EH (cell line): ENCODE measurements at places on chromosomes 12 and 14.

DNA sequence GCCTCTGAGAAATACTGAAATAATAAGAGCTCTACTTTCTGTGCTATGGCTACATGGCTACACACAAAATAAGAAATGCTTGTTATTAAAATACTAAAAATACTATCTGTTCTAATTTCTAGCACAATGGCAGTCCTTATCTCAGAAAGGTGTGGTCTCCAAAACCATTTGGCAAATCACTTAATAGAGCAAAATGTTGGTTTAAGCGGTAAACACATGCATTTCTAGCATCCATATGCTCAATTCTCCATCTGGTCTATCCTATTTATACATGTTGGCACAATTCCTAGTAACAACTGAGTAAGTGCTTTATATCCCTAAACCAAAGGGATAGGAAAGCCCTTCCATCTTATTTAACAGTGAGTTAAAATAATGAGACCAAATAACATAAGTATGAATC, 107.0 kb downstream of the PAPLN start:
- DNase-seq, result no peak

GRCh38 chr12:94987801-94988200, 15.7 kb downstream of the NDUFA12 start:
- peak; percentile 26 for DNase-seq

DNA sequence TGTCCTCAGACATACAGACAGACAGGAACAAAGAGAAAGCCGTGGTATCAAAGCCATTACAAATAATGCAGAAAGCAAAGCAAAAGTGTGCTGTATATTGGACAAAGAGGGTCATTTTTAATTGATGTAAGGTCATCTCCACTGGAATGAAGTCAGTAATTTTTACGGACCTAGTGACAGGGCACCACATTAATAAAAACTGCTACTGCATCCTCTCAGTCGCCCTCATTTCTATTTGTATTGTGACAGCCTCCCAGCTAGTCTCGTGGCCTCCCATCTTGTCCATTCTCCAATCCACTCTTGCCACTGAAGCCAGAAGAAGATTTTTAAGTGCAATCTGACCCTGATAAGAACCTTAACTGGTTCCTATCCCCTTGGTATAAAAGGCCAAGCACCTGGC, 132.4 kb downstream of the NUAK1 start:
- no peak for DNase-seq

DNA sequence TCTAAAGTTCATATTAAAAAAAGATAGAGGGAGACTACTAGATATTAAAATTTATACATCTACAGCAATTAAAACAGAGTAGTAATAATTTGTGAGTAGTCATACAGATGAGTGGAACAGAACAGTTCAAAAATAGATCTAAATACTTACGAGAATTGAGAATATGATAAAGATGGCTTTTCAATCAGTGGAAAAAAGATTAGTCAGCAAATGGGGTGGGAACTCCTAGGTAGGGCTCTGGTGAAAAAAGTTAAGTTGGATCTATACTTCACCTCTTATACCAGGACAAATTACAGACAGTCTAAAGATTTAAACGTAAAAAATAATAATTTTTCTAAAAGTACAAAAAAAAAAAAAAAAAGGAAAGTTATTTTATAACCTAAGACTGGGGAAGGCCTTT, 66.9 kb downstream of the GPATCH2L start:
- DNase-seq, result no peak

- DNase-seq, result no peak
Observed at GRCh38 chr14:61420326-61420725, 98.9 kb downstream of the PRKCH start.

DNA sequence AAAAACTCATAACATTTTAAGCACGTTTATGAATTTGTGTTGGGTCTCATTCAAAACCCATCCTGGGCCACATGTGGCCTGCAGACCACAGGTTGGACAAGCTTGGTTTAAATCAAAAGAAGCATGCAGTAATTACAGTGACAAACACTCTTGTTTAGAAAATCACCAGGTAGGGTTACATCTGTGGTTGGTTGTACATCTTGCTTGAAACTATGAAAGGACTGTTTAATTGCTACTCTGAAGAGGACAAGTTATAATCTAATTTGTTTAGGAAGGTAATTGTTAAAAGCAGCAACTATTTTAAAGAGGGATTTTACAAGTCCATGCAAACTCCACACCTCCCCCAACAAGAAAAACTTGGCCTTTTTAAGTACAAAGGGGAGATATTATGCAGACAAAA, 4.0 kb downstream of the TRIP11 start:
- DNase-seq, result no peak

DNA sequence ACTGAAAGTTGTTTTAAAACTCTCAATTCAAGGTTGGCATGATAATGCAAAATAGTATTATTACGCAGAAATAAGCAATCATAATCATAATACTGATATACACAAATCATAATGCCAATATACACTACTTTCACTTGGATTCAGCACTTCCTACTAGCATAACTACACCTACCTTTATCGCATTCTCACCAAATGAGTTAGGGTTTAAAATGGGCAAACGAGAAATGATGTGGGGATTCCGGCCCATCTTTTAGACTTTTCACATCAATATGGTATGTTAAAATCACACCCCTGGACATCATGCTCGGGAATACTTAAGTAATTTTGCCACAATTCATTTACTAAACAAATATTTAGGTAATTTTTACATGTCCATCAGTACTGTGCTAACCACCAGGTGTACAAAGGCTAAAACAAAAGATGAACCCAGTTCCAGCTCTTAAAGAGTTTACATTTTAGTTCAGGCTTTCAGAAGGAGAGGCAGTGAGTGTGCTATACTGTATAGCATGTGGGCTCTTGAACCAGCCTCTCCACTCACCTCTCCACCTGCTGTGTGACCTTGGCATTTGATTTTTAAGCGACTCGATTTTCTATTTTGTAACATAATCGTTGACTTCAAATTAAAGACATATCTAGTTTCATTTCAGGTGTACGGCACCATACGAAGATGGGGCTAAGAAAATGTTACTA, 1.1 kb upstream of the USP15 start:
- no peak for DNase-seq

DNA sequence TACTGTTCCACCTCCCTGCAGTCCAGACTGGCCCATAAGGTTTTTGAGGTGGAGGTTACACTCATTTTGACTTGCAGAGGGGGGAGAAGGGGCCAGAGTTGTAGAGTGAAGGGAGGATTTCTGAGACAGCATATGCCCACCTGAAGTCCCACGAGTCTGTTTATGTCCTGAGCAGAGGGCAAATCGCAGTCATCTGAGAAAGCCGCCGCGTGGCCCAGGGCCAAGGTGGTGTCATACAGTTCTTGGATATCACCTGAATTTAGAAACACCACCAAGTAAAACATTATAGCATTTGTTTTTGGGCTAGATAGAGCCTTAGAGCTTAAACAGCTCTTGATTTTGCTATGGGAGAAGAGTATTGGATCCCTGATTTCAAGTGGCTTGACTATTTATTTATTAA, 30.9 kb downstream of the TDG start:
- no peak for DNase-seq

GRCh38 chr14:70118064-70118463, 70.7 kb downstream of the SLC8A3 start:
- DNase-seq, result no peak

- DNase-seq, result no peak
Observed at GRCh38 chr12:3049611-3050249, 27.4 kb upstream of the TSPAN9 start.

DNA sequence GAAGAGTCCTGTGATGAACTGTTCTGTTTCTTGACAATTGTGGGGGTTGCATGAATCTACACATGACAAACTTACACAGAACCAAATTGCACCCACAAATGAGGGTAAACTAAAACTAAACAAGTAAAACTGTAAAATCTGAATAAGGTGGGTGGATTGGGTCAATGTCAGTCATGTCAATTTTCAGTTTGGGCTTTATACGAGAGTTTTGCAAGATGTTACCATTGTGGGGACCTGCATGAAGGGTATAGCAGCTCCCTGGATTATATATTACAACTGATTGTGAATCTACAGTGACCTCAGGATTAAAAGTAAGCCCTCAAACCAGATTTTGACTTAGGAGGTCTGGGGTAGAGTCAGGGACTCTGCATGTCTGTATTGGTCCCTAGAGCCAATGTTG, 101.5 kb upstream of the LHX5 start:
- no peak for DNase-seq

GRCh38 chr12:49043856-49044258, 16.7 kb downstream of the KMT2D start:
- DNase-seq, result peak; percentile 55

DNA sequence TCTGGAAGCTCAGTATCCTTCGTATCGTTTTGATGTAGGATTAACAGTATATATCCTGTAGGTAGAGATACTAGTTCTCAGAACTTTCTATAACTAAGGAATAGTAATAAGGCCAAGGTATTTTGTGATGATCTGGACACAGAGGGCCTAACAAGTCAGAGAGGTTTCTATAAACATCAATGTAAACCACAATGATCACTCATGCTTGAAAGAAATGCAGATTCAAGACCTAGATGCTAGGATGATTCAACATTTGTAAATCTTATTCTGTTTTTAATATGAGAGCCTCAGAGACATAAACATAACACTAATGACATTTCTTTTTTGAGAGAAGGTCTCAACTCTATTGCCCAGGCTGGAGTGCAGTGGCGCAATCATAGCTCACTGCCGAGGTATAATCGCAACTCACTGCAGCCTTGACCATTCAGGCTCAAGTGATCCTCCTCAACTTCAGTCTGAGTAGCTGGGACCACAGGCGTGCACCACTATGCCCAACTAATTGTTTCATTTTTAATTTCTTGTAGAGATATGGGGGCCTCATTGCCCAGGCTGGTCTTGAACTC, 16.2 kb downstream of the SUPT16H start:
- no peak for DNase-seq

DNA sequence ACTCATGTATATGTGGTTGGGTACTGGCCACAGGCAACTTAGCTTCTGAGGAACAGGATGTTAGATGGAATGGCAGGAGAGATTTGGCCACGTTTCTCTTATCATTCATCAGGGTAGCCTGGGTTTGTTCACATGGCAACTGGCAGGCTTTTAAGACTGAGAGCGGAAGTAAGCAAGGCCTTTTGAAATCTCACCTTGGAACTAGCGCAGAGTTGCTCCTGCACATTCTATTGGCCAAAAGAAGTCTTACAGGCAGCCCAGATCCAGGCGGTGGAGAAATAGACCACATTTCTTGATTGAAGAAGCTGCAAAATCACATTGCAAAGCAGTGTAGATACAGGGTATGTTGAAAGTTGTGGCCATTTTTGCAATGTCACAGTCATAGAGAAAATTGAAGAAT, 3.7 kb downstream of the CLEC4A start:
- no peak for DNase-seq

GRCh38 chr14:103894034-103894722, 34.1 kb upstream of the TDRD9 start:
- DNase-seq, result no peak

DNA sequence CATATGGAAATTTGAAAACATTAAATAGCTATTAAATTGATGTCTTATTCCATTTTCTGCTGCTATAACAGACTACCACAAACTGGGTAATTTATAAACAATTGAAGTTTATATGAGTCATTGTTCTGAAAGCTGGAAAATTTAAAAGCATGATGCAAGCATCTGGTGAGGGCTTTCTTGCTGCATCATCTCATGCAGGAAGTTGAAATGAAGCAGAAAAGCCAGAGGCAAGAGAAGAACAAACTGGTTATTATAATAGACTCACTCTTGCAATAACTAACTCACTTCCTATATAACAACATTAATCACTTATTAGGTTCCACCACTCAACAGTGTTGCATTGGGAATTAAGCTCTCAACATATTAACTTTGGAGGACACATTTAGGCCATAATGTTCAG, 1277.4 kb downstream of the LRFN5 start:
- no peak for DNase-seq

GRCh38 chr14:31027847-31028246, 1.7 kb upstream of the STRN3 start:
- peak; percentile 13 for DNase-seq

- DNase-seq, result no peak
Observed at GRCh38 chr14:71942904-71943694, 10.9 kb downstream of the RGS6 start.

- DNase-seq, result no peak
Observed at GRCh38 chr12:26520869-26521268, 312.1 kb downstream of the ITPR2 start.

DNA sequence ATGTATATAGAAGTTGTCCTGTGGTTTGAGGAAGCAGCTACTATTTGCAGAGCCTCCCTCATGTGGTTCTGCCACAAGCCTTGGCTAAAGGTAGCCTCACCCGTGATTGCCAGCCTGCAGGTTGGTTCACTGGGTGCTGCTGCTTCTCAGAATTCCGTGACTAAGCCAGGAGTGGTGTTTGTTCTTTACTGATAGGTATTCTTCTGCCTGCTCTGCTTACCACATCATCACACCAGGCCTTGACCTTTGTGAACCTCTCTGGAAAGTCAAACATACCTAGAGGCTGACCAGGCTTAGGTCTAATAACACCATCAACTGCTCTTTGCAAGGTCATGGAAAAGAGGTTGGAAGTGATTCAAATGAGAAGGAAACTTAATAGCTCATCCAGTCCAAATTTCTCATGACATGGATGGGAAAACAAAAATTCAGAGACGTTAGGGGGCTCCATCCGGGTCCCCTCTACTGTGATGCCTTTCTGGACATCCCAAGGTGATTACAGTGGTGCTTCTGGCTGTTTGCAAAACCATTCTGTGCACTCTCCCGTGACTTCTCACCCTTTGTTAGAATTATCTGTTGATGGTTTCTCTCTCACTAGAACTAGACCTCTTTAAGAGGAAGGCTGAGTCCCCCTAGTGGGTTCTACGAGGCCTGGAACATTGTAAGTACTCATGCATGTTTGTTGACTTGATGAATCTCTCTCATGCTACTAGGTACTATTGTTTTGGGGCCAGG, 8.5 kb upstream of the SOCS2 start:
- peak; percentile 39 for DNase-seq

DNA sequence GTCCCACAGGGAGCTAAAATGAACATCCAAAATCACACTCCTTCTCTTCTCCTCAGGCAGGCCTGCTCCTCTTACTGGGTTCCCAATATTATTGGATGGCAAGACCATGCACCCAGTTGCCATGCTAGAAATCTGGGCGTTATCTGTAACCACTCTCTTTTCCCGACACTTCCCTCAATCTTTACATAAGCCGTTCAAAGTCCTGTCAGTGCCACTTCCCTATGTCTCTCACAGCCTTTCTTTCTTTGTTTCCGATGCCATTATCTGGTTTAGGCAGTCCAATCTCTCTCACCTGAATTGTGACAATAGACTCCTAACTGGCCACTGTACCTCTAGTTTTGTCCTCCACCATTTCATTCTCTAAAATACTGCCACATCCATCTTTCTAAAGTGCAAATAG, 24.1 kb downstream of the SNRPF start:
- no peak for DNase-seq
